Astrocyte (in vitro differentiated cells and primary cell): ENCODE measurements at places on chromosomes 5 and 9.

DNA sequence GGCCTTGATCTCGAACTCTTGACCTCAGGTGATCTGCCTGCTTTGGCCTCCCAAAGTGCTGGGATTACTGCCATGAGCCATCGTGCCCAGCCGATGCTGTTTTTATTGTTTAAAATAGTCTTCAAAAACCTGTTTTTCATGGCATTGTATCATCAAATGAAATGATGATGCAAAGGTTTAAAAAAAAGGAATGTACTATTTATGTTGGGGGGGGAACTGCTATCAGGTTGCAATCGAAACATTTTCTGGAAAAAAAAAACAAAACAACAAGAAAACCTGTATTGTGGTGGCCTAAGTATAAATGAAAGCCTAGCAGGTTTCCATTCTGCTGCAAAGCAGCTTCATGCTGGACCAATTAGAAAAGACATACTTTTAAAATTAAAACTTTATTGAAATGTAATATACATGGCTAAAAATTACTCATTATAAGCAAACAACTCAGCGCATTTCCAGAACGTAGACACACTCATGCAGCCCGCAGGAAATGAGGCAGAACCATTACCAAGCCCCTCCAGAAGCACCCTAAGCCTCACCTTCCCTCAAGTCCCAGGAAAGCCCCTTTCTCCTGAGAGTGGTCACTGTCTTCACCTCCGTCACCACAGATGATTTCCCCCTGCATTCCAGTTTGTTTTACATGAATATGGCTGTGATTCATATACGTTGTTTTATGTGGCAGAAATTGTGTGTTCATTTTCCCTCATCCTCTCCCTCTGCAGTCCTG, 19.0 kb downstream of the GPR107 start:
- peak overlapping the region; percentile 54 for H3K27ac ChIP-seq
- DNase-seq: peak; percentile 41
- no peak overlapping the region for H3K4me3 ChIP-seq
- peaks cover 14% of the 10 kb centered on the region for H3K4me1 ChIP-seq

GRCh38 chr5:83357621-83358231, 113.8 kb upstream of the VCAN start:
- no peaks in the 10 kb centered on the region for H3K27me3 ChIP-seq
- H3K36me3 ChIP-seq: no peaks in the 10 kb centered on the region
- DNase-seq: no peak
- H3K4me1 ChIP-seq: no peaks in the 10 kb centered on the region
- H3K27ac ChIP-seq: no peak overlapping the region

DNA sequence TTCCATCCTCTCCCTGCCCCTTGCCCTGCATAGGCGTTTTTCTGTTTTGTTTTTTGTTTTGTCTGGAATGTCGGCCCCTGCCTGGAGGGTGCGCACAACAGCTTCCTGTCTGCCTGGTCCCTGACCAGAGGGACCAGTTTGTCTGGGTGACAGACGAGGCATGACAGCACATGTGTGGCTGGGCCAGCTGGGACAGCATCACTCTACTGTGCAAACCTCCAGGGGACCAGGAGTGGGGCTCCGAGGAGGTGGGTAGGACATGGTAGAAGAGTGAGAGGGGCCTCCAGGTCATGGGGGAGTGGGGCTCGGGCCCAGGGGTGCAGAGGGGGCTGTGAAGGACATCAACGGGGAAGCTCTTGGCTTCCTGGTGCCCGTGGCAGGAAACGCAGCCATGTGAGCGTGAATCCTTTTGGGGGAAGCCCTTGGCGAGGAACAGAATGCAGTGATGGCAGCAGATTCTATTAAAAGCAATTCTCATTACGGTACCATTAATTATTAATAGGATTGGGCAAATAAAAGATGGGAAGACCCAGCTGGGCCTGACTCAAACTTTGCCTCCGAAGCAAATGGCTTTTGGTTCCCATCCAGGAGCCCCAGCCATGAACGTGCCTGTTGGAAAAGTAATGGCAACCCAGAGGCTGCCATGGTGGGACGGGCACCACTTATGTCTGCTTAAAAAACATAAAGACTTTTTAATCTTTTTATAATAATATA, 184.4 kb upstream of the IER5L start:
- DNase-seq: no peak
- no peaks in the 10 kb centered on the region for H3K27me3 ChIP-seq
- H3K36me3 ChIP-seq: no peaks in the 10 kb centered on the region
- H3K4me3 ChIP-seq: no peak overlapping the region
- H3K4me1 ChIP-seq: no peaks in the 10 kb centered on the region

DNA sequence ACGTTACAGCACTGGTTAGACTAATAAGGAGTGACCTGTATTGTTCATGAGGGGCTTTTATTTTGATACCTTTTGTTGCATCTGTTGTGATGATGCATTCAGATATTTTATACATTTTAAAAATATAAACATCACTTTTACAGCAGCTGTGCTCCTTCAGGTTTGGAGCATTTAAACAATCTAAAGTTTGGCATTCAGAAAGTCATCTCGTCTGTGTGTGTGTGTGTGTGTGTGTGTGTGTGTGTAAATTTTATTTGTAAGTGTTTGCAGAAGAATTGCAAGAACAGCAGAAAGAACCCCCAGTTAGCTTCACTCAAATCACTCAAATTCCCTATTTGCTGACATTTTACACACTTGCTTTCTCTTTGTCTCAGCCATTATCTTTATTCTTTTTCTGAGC, 87.4 kb downstream of the ERCC6L2 start:
- DNase-seq: no peak
- H3K4me3 ChIP-seq: no peak overlapping the region
- H3K27ac ChIP-seq: no peak overlapping the region
- H3K4me1 ChIP-seq: no peaks in the 10 kb centered on the region

GRCh38 chr9:304519-305185, 90.0 kb downstream of the DOCK8 start:
- no peak overlapping the region for H3K27ac ChIP-seq
- H3K4me3 ChIP-seq: no peak overlapping the region
- H3K36me3 ChIP-seq: no peaks in the 10 kb centered on the region
- no peaks in the 10 kb centered on the region for H3K27me3 ChIP-seq
- H3K4me1 ChIP-seq: no peaks in the 10 kb centered on the region

DNA sequence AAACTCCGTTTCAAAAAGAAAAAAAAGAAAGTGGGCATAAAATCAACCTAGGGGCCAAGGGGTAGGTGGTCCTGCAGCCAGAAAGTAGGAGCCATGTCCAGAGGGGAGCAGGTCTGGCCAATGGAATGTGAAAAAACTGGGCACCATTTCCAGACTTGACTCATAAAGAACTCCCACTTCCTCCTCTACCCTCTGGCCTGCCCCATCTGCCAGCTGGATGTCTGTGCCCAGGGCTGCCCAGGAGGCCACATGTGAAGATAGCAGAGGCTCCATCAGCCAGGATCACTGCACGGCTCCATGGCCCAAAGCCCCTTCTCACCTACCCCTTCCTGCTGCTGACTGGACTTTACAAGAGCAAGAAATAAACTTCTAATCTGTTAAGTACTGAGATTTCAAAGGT, 42.1 kb upstream of the EEIG1 start:
- no peak overlapping the region for H3K27ac ChIP-seq
- no peak for DNase-seq

DNA sequence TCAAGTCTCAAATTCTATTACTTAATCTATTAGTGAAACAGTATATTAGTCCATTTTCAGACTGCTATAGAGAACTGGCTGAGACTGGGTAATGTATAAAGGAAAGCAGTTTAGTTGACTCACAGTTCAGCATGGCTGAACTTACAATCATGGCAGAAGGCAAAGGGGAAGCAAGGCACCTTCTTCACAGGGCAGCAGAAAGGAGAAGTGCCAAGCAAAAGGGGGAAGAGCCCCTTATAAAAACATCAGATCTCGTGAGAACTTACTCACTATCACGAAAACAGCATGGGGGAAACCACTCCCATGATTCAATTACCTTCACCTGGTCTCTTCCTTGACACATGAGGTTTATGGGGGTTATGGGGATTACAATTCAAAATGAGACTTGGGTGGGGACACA, 67.9 kb upstream of the CHSY3 start:
- H3K36me3 ChIP-seq: no peaks in the 10 kb centered on the region
- H3K4me3 ChIP-seq: no peak overlapping the region
- no peak overlapping the region for H3K27ac ChIP-seq
- H3K4me1 ChIP-seq: no peaks in the 10 kb centered on the region
- no peak for DNase-seq

- no peaks in the 10 kb centered on the region for H3K36me3 ChIP-seq
- H3K27me3 ChIP-seq: no peaks in the 10 kb centered on the region
- DNase-seq: no peak
- H3K4me1 ChIP-seq: no peaks in the 10 kb centered on the region
- H3K4me3 ChIP-seq: no peak overlapping the region
- H3K27ac ChIP-seq: no peak overlapping the region
These were observed 512.9 kb downstream of the EFNA5 start for GRCh38 chr5:107157809-107158208.

DNA sequence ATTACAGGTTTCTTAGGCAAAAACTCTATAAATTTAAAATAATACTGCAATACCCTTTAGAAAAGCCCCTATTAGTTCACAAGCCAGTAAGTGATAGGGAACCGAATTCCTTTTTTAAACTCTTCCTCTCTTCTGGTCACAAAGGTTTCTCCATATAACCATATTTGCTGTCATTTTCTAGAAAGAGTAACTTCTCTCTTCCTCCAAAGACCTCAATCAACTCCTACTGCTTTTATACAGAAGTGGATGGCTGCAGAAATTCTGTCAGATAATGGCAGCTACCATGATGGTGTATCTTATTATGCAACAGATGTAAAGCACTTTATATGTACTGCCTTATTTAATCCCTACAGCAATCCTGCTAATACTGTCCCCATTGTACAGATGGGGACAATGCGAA, 6.2 kb downstream of the TUT7 start:
- peaks cover 31% of the 10 kb centered on the region for H3K36me3 ChIP-seq
- H3K27me3 ChIP-seq: no peaks in the 10 kb centered on the region
- H3K27ac ChIP-seq: no peak overlapping the region
- peaks cover 13% of the 10 kb centered on the region for H3K4me1 ChIP-seq
- DNase-seq: no peak
- H3K4me3 ChIP-seq: no peak overlapping the region

GRCh38 chr9:101566904-101567724, 27.7 kb downstream of the PPP3R2 start:
- DNase-seq: peak; percentile 13
- no peaks in the 10 kb centered on the region for H3K4me1 ChIP-seq
- H3K4me3 ChIP-seq: no peak overlapping the region

GRCh38 chr9:126146254-126147145, 180.1 kb upstream of the MVB12B start:
- H3K36me3 ChIP-seq: no peaks in the 10 kb centered on the region
- peaks cover 17% of the 10 kb centered on the region for H3K27me3 ChIP-seq
- no peak for DNase-seq
